Midbrain (tissue), 1 donor: ENCODE measurements at places on chromosomes 5 and 9.

GRCh38 chr5:150224483-150225027 is 34.7 kb downstream of the SLC6A7 start:
- DNase-seq = no peak

- no peak for DNase-seq
These were observed 534.4 kb upstream of the TLE4 start for GRCh38 chr9:79037338-79037737.

GRCh38 chr5:176632745-176633144 is 2.3 kb downstream of the EIF4E1B start:
- DNase-seq = no peak

DNA sequence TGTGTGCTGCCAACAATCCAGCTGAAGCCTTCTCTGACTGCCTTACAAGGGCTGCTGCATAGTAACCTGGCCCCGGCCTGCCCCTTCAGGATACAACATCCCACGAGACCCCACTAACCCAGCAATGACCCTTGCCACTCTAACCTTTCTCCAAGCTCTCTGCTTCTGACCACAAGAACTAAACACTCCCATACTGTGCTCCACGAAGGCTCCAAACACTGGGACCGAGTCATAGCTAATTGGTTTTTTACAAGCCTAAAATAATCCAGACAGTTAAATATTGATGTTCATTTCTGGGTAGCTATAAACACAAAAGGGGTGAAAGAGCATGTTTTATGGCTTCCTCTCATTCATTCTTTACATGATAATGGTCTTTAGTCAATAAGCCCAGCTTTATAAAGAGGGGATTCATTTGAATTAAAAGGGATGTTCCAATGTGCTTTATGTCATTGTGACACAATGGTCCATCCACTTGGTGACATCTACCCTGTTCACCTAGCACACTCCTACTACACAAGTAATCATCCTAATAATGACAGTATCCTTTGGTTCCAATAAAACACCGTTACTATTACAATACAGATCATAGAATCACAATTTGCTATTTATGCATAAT is 16.2 kb upstream of the TLE4 start:
- no peak for DNase-seq

DNA sequence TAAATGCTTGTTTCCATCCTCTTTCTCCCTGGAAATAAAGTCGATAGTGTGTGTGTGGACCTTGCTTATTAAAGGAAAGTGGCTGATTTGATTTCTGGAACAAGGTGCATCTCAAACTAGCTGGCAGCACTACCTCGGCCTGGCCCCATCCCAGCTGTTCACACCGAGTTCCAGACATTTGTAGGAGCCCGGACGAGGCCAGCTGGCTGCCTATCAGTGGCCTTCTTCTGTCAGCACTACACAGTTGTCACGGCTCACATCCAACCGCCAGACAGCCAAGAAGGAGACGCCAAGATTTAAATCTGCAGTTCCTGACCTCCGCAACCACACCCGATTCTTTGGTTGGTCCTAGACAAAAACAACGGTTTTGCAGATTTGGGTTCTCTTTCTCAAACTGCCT is 63.6 kb downstream of the PALM2AKAP2 start:
- no peak for DNase-seq

DNA sequence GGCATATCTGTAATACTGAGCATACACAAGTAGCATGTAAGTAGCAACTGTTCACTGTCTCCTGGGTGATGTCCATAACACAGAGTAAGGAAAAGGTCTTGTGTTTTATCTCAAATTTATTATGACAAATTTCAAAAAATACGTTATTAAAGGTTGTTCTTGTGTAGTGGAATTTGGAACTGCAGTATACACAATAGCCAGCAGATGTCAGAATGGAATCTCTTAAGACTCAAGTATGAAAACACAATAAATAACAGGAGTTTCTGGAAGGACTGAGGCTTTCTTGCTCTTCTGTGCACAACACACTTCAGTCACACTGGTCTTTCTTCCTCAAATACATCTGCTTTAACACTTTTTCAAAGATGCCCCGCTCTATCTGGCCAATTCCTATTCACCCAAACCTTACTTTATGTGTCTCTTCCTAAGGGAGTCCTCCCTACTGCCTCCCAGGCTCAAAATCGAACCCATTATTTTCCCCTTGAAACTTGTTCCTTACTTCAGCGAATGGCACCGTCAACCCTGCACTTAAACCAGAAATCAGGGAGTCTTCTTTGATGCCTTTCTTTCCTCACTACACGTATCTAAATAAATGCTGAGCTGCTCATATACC is 6.5 kb upstream of the FBXO10 start:
- DNase-seq = peak; percentile 58

DNA sequence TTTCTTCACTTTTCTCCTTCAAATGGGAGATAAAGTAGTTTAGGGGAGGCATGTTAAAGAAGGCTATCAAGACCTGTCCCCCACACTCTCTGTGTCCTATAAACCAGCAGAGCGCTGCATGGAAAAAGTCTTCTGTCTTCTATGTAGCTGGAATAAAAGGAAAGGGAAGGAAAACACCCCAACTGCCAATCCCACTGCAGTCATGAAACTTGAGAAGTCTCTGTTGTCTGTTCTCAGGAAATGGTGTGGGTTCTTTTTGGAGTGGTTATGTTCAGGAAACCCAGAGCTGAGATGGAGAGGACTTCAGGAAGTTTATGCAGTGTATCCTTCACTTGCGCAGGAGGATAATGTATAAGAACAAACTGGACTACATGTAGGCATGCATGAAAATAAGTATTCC is 274.3 kb downstream of the GAS1 start:
- no peak for DNase-seq

GRCh38 chr9:79858508-79858907 is 286.7 kb downstream of the TLE4 start:
- peak; percentile 45 for DNase-seq

- no peak for DNase-seq
These were observed 8.5 kb downstream of the CAMSAP1 start for GRCh38 chr9:135898634-135899407.

GRCh38 chr5:6712577-6713273 is 507 bp upstream of the TENT4A start:
- peak; percentile 94 for DNase-seq

DNA sequence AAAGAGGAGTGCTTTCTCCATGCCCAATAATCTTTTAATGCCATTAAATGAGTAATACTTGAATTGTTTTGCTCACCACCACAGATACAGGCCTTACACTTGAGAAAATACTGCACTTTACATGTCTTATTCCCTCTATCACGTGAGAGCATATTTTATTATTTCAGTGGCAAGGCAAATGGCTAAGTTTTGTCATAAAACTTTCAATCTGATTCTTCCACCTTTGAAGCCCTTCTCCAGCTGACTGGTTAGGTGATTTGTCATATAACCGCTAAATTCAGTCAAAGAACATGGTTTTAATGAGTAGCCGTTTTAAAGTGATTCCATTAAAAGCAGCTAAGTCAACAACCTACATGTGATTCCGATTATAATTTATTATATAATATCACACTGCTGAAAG is 43.8 kb downstream of the FAT2 start:
- no peak for DNase-seq

GRCh38 chr5:121988488-121988887 is 26.7 kb downstream of the SRFBP1 start:
- DNase-seq = no peak

- DNase-seq = no peak
These were observed 6.2 kb downstream of the PCSK1 start for GRCh38 chr5:96426831-96427230.
